ENCODE measurements at places on chromosomes 3 and 15. TPM values are rescaled to one million over a fixed set of nuclear protein-coding genes. Genes with fewer than 3 reads are reported as not detected.

DNA sequence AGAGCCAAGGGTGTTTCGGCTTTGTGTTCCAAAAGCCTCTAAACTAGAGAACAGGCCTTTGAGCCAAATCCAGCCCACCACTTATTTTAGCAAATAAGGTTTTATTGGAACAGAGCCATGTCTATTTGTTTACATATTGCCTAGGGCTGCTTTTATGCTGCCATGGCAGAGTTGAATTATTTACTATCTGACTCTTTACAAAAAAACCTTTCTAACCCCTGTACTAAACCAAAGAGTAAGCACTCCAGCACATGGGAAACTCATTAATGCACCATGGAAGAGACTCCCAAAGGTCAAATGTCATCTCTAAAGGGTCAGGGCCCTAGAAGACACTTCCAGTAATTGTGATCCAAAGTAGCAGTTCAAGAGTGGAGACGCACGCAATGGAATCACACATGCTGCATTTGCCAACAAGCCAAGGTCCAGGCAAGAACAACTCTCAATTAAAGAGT lies 22.3 kb downstream of the OSBPL10 start:
- peak; percentile 43 for ATAC-seq

DNA sequence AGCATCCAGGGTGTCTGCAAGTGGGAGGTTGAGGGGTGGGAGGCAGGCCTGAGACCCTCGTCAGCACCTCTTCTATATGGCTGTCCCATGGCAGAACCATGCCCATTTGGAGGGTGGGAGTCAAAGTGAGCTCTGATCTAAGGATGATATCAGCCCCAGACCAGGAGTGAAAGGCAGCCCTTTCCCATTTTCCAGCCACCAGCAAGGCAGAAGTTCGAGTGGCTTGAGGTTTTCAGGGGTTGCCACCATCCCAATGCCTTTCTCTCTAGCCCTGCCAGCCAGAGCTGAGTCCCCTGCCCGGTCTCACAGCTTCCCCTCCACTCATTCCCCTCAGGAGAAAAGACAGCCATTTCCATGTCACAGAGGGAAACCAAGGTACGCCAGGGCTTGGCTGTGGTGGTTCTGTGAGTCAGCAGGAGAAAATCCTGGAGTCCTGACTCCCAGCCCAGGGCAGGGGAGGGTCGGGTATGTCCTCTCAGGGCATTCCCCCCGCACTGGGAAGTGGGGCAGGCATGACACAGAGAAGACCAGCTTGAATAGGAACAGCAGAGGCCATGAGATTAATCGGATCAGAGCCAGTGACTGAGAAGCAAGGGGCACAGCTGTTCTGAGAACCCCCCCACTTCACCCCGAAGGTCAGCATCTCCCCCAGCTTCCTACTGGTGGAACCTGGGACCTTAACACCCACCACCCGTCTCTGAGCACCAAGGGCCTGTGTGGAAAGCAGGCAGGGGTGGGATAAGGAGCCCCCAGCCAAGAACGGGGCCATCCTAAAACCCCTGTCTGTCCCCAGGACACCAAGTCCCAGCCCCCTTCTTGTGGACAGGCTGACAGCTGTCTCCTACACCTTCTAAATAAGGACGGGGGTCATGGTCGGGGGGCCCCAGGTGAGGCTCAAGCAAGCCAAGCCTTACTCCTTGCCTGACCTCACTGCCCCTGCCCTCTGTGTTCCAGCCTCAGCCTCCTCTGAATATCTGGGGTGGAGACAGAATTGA lies 965 bp upstream of the SLC38A3 start:
- ATAC-seq, result no peak

Gene CCDC39
- total RNA-seq, result 0.09 TPM

Gene ZNF385D
- total RNA-seq, result 3.9 TPM

GRCh38 chr3:149603126-149604074 lies 54.4 kb downstream of the WWTR1 start:
- no peak for ATAC-seq

GRCh38 chr3:60610441-60611112 lies 640.7 kb downstream of the FHIT start:
- no peak for ATAC-seq

Gene GPR15
- not detected for total RNA-seq

DNA sequence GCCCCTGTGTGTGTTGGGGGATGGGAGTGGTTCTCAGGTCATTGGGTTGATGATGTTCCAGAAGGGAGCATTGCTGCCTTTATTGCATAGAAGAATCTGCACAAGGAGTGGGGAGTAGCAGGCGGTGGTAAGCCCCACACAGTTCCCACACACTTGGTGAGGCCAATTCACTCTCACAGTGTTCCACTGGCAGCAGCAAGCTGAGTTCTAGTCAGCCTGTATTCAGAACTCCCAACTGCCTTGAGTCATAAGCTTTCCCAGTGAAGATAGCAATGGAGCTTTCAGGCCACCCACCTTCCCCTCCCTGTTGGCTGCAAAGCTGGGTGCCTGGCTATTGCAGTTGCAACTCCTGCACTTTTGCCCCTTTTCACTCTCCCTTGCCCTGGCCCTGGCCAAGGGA lies 181.1 kb upstream of the RBMS3 start:
- ATAC-seq, result no peak

DNA sequence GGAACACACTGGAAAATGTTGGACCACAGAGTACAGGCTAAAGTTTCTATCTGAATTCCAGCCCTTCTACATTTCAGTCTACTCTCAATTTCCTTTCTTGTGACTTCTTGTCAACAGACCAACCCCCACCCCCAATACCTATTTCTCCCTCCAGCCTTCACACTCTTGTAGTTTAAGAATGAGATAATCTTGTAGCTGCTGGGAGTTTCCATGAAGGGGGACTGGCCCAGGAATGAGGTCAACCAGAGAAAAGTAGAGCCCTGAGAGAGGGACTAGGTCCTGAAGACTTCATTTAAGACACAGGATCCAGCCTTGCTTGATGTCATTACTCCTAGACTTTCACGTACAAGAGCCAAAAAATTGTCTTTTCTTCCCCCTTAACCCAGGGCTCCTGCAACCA lies 29.5 kb upstream of the FAM107A start:
- no peak for ATAC-seq

Gene TSC22D2
- total RNA-seq, result 12.3 TPM

Gene FSIP1
- 1.4 TPM for total RNA-seq

DNA sequence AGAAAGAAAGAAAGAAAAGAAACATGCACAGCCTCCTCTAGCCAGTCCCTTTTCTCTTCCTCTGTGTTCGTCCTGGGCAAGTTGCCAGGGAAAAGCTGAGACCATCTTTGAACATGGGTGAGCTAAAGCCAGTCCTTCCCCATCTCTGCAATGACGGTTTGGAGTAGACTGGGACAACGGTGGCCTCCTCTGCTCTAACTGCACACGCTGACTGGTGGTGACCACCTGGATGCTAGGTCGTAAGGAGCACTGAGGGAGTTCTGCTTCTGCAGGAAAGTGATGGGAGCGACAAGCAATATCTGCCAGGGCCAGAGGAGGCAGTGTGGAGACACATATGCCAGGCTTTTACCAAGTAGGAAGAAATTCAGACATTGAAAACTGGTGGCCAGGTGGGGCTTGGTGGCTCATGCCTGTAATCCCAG lies 111.7 kb downstream of the NUP210 start:
- ATAC-seq, result peak; percentile 41

Gene PLAAT1
- total RNA-seq, result not detected

DNA sequence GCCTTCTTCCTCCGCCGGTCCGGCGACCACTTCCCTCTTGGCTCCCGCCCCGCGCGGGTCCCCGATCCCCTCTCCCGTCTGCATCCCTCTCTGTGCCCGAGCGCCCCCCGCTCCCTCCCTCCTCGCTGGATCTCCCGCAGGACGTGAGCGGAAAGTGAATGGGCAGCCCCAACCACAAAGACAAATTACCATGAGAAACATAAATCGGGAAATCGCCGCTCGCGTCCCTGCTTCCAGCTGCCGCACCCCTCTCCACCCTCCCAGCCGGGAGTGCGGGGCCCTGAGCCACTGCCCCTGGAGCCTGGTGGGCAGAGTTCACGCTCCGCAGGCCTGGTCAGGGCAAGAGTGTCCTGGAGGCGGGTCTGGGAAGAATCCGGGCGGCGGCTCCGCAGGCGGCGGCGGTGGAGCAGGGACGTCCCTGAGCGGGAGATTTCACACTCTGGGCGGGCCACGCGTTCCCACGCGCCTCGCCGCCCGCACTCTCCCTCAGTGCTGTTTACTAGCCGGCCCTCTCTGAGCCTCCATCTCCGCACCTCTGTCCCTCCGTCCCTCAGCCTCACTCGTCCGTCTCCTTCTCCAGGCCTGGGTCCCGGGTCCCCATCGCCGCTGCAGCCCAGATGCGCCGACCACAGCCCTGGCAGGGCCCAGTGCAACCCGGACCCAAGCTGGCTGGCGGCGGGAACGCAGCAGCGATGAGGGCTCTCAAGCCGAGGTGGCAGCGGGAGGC lies 835 bp downstream of the SEMA5B start:
- ATAC-seq, result peak; percentile 45
